T-helper 1 cell (primary cell): ENCODE measurements at places on chromosomes 3 and 15.
A peak's percentile ranks its signal among the peaks of the same experiment; 100 is the strongest.

GRCh38 chr3:188567478-188568195 lies 413.7 kb downstream of the LPP start:
- no peak for DNase-seq

DNA sequence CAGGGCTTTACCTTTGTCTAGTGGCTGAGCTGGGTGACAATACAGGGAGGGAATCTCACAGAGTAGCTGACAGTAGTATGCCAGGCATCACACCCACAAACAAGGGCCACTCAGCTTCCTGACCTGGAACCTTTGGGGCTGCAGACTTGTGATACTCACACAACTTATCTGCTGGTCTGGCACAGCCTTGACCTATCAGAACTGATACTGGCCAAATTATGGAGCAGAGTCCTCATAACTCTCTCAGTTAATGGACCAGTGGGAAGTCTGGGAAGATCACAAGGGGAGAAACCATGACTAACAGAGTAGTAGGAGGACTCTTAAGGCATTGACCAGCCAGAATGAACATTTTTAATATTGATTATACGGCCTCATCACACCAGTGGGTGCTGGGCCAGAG lies 19.4 kb downstream of the MRPL46 start:
- no peak for DNase-seq

GRCh38 chr3:195386739-195387138 lies 56.1 kb downstream of the ACAP2 start:
- DNase-seq, result no peak

GRCh38 chr3:53646723-53647122 lies 152.3 kb downstream of the CACNA1D start:
- no peak for DNase-seq

- no peak for DNase-seq
These were observed 21.7 kb downstream of the SH3BP5 start for GRCh38 chr3:15310491-15311370.

DNA sequence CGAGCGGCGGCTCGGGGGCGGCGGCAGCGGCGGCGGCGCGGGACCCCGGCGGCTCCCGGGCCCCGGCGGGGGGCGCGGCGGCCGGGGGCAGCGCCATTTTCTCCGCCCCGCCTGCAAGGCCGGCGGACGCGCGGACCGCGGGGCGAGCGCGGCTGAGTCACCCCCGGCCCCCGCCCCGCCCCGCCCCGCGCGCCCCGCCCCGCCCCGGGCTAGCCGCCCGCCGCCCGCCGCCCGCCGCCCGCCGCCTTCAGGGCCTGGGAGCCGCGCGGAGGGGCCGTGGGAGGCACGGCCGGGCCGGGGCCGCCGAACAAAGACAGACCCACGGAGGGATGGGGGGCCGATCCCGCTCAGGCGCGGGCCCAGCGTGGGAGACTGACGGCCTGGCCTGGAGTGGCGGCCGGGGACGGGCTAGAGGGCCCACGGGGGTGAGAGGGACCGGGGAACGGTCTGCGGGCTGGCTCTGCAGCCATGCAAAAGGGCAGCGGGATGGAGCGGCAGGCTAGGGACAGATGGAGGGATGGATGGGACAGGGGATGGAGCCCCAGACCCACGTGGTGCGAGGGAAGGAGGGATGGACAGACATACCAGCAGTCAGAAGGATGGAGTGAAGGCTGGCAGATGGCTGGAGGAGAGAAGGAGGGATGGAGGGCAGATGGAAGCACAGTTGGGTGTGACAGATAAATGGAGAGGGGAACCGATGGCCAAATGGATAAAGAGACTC lies at the start of gene EIF4E3:
Gene EIF4E3 (minus strand): TSS at position 132 of the 721 bp plus-strand sequence. CDS start 35 bp downstream, at position 97.
- peak; percentile 22 for DNase-seq

DNA sequence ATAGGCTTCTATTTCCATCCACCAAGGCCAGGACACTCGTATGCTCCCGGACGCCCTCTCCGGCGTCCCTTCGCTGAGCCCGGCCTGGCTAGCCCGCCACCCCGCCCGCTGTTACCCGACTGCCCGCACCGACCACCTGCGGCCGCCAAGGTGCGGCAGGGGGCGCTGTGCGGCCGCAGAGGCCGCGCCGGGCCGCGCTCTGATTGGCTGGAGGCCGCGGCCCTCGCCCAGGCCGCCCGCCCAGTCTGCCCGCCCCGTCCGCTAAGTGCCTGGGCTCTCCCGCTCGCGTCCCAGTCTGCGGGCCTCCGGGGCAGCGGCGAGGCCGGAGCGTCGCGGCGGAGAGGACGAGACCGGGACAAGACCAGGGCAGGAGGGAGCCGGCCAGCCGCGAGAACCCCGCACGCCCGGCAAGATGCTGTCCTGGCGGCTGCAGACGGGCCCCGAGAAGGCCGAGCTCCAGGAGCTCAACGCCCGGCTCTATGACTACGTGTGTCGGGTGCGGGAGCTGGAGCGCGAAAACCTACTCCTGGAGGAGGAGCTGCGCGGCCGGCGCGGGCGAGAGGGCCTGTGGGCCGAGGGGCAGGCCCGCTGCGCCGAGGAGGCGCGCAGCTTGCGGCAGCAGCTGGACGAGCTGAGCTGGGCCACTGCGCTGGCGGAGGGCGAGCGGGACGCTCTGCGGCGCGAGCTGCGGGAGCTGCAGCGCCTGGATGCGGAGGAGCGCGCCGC lies at the start of gene SYNM:
Gene SYNM (plus strand): TSS at position 293 of the 726 bp plus-strand sequence. CDS start 120 bp downstream, at position 413.
- DNase-seq, result peak; percentile 53

GRCh38 chr3:62676689-62677271 lies 198.4 kb downstream of the CADPS start:
- no peak for DNase-seq

DNA sequence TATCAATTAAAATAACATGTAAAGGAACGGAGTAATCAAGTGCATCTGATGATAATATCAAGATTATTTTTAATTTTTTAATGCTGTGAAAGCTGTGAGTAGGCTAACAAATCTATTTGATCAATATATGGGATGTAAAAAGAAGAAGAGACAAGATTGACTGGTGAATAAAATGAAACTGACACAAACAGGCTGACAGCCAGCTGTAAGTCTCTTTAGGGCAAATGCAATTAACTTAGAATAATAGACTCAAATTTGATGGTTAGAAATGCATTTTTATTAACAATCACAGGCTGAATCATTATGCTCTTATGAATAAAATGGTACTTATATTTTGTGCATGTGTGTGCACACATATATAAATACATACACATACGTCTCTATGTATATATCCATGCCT lies 68.0 kb downstream of the MDFIC2 start:
- no peak for DNase-seq

DNA sequence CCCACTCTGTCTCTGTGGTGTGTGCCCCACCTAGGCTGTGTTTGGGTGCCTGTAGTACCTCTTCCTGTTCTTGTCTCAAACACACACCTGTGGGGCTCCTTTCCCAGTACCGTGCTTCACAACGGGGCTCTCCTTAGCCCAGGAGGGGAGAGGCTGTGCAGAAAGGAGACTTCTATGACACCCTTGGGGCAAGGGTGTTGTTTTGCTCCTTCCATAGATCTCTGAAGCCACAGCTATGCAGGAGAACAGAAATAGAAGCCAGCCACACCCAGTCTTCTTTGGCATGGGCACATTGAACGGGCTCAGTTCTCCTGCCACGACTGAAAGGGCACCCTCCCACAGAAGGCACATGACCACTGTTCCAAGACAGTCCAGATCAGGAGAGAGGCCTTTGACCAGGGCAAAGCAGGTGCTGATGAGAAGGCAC lies 74.3 kb downstream of the LIPC start:
- DNase-seq, result no peak

DNA sequence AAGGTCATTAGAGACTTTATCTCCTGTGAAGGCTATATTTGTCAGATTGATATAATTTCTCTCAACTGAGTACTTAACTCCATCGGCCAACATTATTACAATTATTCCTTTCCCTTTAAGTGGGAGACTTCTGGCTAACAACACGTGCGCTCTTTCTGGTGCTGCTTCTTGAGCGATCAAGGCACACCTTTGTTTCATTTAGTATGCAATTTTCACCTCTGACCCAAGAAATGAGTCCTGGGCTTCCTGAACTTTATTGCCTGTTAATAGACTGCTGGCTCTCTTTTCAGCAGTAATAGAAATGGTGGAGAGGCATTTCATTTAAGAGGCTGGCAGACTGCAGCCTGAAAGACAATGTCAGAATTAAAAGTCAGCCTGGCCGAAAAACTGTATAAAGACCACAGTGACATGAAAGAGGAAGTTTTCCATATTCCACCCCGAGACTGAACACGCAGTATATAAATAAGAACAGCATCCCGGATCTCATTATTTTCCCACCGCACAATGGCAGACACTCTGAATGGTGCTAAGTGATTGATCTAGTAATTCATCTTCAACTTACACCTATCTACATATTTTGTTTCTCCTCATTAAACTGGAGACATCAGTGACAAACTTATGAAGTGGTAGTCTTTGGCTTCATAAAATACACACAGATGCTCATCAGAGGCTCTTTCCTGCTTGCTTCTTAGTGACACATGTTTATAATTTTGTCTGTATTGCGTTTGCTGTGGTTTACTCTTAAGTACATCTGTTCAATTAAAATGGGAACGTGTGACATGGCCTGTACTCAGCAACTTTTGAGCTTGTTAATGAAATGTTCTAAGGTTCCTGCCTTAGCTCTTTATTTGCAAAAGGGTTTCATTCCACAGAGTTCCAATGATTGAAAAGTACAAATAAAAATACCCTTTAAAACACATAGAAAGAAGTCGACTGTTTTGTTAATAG lies 299.9 kb downstream of the MECOM start:
- no peak for DNase-seq

GRCh38 chr15:27461181-27461580 lies 490.2 kb downstream of the GABRG3 start:
- DNase-seq, result no peak

GRCh38 chr15:66405007-66405406 lies 18.3 kb downstream of the MAP2K1 start:
- no peak for DNase-seq

DNA sequence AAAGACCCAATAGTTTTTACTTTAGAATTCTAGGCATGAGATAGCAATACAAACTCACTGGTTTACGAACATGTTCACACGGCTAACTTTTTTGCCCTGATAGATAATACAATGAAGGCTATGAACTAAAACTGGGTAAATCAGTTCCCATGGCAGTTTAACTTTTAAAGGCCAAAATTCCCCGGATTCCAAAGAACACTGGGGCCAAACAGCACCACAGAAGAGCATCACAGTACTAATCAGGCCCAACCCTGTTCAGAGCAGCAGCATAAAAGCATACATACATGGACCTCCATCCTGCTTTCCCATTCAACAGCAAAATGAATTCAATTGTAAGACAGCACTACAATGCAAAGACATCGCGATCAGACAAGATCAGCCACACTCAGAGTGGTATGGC lies 540.3 kb upstream of the CCDC54 start:
- no peak for DNase-seq

- DNase-seq, result no peak
These were observed 657.5 kb downstream of the GRM7 start for GRCh38 chr3:7518456-7518855.

GRCh38 chr3:196645096-196645495 lies 5.6 kb downstream of the NRROS start:
- no peak for DNase-seq

- no peak for DNase-seq
These were observed 2.8 kb upstream of the RPL24 start for GRCh38 chr3:101689286-101689685.

- no peak for DNase-seq
These were observed 81.6 kb downstream of the GJD2 start for GRCh38 chr15:34673241-34673640.

GRCh38 chr3:147652651-147653366 lies 243.6 kb downstream of the ZIC1 start:
- DNase-seq, result no peak

DNA sequence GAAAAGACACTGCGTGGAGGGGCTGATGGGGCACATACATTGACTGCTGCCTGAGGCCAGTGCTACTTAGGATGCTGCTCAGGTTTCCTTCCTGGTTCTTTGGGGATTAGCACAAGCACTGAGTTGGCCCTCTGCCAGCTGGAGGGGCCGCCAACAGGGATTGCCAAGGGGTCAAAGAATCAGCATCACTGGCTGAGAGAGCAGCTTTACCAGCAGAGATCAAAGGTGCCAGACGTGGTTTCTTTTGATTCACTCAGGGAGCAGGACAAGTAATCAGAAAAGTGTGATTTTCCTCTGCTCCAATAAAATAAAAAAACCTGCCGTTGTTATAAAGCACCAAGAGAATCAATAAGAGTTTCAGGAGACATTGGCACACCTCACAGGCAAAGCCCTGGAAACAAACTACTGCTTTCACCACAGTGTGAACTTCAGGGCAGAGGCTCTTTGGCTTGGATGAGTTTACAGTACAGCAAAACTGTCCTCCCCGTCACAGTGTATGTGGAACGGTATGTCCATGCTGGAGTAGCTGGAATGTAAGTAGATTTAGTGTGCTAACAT lies 45.8 kb upstream of the FSIP1 start:
- DNase-seq, result no peak

GRCh38 chr3:16304061-16305010 lies 39.3 kb downstream of the OXNAD1 start:
- no peak for DNase-seq

DNA sequence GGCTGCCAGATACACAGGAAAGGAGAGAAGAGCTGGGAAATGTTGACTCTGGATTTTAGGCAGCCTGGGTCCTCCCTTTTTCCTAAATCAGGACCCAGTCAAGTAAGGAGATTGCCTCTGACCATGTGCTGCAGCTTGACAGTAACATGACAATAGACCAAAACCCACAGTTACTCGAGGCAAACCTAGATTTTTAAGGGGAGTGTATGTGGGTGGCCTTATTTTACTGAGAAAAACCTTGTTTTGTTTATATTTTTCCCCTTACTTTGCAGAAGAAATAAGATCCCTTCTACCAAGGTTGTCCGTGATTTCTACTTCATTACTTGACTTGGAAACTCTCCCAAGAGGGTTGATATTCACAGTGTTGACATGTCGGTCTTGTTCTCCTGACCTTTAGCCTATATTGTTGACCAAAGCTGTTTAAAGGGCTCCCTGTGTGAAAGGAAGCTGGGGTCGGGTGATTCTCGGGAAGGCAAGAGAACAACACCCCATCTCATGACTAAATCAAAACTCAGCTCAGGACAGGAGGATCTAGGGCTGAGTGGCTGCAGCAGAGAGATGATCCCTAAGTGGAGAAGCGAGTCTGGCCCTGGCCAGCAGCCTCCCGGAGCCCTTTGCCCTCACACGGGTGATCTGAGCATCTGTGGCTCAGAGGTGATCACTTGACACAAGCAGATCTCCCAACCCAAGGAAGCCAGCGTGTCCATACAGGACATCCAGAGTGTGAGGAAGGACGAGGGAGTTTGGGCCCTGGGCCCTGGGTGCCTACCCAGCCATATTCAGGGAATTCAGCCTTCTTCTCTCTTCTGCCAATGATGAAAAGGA lies 31.0 kb upstream of the SLCO2A1 start:
- no peak for DNase-seq

GRCh38 chr3:4562595-4562994 lies 69.4 kb downstream of the ITPR1 start:
- no peak for DNase-seq

- DNase-seq, result no peak
These were observed 331.5 kb upstream of the TLE3 start for GRCh38 chr15:70429056-70429722.

- no peak for DNase-seq
These were observed 1020.3 kb downstream of the NAALADL2 start for GRCh38 chr3:175879417-175879816.
